ENCODE measurements at places on chromosomes 13 and 19.

DNA sequence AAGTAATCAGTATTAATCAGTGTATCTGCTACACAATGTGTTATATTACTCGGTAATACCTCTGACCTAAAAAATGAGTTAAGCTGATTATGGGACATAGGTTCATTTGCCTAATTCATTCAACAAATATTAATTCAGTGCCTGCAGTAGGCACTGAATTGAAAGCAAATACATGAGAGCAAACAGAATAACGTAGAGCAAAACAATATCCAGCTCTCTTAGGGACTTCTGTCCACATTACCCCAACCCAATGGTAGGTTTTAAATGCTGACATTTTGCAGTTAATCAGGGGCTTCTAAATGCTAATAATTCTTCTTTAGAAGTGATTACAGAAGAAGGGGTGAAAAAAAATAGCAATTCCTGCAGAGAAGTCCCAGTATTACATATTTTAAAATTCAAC lies 4.9 kb downstream of the RCBTB2 start:
- DNase-seq, result no peak

DNA sequence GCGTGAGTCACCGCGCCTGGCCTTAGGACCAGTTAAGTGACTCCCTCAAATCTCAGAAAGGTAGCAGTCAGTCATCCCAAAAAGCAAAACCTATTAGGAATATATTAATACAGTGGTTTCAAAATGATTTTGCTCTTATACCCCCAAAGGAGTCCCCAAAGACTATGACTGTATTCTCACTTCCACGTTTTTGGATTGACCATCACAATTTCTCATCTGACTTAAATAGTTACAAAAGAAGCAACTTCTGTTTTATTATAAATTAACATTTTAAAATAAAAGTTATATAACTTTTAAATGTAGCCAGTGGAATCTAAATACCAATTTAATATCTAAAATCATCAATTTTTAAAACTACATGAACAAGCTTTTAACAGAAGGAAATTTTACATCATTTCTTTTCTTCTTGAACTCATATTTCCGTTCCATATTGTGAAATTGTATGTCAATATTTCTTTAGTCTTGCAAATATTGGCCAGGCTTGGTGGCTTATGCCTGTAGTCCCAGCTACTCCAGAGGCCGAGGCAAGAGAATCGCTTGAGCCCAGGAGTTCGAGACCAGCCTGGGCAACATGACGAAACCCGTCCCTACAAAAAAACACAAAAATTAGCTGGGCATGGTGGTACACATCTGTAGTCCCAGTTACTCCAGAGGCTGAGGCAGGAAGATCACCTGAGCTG lies 1.5 kb upstream of the SPART start:
- DNase-seq, result no peak

DNA sequence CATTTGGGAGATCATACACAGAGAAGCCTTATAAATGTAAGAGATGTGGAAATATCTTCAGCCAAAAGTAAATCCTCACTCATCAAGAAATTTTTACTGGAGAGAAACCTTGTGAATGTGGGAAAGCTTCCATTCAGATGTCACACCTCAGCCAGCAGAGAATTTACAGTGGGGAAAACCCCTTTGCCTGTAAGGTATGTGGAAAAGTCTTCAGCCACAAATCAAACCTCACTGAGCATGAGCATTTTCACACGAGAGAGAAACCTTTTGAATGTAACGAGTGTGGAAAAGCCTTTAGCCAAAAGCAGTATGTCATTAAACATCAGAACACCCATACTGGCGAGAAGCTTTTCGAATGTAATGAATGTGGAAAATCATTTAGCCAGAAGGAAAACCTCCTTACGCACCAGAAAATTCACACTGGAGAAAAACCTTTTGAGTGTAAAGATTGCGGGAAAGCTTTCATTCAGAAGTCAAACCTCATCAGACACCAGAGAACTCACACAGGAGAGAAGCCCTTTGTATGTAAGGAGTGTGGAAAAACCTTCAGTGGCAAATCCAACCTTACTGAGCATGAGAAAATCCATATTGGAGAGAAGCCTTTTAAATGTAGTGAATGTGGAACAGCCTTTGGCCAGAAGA lies 21.5 kb downstream of the ZNF146 start:
- no peak for DNase-seq

GRCh38 chr19:51448411-51449016 lies 9.7 kb downstream of the SIGLEC8 start:
- peak; percentile 56 for DNase-seq

DNA sequence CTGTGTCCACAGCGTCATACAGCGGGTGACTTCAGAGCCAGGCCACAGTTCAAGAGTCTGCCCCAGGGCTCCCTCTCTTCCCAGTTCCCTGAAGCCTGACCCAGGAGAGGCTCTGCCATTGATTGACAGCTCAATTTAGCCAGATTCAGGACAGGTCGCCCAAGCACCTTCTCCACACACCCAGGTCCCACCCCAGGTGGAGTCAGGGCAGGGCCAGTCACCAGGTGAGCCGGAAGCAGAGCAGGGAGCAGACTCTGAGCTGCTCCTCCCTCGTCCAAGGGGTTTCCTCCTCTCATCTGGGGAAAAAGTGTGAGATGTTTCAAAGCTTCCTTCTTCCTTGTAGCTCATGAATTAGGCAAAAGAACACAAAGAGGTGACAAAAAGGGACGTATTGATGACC lies 5.6 kb downstream of the CEACAM7 start:
- no peak for DNase-seq

DNA sequence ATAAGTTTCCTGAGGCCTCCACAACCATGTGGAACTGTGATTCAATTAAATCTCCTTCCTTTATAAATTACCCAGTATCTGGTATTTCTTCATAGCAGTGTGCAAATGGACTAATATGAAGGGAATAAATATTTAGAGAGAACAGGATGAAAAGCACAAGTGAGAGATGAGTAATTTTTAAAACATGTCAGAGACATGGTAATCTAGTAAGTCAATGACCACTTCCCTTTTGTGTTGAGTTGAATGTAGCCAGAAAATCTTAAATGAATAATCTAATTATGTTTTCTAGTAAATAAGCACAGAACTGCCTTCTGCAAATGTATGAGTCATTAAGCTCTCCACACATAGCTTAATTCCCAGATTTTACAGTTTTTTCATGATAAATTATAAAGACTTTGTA lies 524.1 kb upstream of the SLITRK5 start:
- no peak for DNase-seq

GRCh38 chr13:66040506-66040905 lies 1189.6 kb downstream of the PCDH9 start:
- no peak for DNase-seq

DNA sequence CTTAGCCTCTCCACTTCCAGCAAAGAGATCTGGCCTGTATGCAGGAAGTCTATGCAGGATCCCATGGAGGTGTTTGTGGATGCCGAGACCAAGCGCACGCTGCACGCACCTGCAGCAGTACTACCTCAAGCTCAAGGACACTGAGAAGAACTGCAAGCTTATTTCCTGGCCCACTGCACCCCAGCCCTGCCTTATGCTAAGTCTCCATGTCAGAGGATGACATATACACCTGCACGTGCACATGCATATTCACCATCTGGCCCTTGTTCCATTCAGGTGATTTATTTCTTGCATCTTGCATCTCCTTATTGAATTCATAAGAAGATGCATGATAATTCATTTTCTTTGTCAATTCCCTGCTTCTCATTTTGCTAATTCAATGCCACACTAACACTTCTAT lies 472.8 kb upstream of the SGCG start:
- DNase-seq, result no peak

DNA sequence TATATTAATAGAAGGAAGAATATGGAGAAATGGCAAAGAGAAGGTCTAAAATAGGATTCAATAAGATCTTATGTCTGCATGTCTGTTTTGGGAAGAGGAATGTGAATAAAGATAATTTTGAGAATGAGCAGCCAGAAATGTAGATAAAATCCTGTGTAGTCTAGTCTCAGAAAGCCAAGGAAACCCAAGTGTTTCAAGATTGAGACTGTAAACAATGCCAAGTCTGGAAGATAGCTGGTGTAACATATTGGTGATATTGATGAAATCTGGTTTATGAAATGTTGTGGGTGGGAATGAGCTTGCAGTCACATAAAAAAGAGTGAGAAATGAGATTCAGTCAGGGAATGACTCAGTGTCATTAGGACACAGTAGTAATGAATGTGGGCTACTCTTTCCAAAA lies 1180.3 kb upstream of the PCDH20 start:
- DNase-seq, result no peak

GRCh38 chr19:39060171-39060570 lies 24.0 kb upstream of the ACP7 start:
- DNase-seq, result no peak

DNA sequence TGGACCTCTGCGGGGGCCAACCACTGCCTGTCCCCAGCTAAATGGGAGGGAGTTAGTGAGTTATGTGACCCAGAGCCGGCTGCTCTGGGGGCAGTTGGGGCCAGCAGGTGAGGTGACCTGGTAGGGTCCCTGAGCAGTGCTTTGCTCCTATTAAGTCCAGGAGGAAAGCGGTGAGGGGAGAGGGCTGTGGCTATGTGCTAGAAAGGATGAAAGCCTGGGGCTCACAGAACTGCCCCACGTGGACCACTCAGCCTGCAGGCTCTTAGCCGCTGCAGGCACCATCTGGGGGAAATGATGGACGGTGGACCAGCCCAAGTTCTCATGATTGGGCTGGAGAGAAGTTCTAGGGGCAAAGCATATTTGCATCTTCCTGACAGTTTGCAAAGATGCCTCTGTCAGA lies 67.6 kb upstream of the ZNF536 start:
- no peak for DNase-seq

DNA sequence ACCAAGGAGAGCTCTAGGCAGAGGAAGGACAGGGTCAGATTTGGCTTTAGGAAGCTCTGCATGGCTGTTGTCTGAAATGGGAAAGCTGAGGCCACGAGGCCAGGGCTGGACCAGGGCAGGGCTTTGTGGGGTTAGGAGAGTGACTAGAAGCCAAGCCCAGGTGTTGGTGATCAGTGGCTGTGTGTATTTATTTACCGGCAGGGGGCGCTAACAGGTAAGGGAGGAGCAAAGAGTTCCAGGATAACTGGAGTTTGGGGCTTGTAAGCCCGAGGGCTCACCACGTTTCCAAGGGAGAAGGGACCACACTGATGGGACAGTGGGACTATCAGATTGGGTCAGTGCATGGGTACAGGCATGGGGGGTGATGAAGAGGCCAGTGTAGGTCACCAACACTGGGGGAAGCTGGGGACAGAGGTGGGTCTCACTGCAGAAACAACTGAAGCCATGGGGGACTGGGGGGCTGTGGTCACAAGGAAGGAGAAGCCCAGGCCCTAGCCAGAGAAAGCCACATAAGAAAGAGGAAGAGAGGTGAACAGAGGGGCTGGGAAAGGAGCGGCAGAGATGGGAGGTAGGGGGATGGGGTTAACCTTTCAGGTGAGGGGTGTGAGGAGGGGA lies 3.9 kb downstream of the TMEM147 start:
- DNase-seq, result peak; percentile 53

DNA sequence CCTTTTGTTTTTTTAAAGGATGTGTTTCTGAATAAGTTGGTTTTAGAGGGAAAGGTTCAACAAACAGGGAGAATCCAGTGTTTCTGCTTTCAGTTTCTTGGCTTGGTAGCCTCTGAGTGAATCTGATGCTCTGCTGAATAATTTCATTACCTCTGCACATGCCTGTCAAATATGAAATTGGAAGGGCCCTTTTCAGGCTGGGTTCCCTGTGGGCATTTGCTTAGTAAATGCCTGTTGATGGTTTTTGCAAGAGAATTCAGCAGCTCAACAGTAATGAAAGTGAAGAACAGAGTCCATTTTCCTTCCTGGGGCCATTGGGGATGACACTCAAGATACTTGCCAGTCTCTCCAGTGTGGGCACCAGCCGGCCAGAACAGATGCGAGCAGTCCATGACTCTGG lies 74.3 kb downstream of the GPR12 start:
- DNase-seq, result no peak

DNA sequence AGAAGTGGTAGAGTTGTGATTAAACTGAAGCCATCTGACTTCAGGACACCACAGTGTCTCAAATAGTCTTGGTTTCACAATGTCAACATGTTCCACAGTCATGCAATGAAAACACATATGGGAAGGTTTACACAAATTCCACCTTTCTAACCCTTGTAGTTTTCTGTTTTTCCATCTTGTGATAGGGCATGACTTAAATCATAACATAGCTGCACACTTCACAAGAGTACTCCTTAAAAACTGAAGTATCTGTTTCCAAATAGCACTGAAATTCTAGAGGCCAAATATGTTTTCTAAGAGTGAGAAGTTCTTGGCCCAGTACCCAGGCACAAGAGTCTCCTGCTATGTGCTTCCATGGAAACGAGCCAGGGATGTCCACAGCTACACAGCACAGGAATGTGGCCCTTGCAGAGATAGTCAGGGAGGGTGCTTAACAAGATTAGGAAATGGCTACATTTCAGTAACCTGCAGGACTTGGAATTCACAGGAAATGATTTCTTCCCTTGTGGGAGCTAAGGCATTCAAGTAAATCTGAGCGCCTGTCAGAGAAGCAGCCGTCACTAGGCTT lies 269.1 kb downstream of the NDFIP2 start:
- no peak for DNase-seq

DNA sequence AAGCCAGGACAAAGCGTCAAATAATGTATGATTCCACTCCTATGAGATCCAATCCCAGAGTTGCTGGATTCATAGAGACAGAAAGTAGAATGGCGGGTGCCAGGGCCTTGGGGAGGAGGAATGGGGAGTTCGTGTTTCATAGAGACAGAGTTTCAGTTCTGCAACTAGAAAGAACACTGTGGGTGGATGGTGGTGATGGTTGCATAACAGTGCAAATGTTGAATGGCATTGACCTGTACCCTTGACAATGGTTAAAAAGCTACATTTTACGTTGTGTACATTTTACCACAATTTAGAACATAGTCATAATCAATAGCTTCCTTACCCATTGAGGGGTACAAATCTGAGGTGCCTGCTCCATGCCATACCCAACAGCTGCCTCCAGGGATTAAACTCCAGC lies 33.4 kb downstream of the MBD3L2B start:
- DNase-seq, result no peak

GRCh38 chr13:24011266-24011665 lies 114.0 kb upstream of the C1QTNF9B start:
- DNase-seq, result no peak

- DNase-seq, result no peak
Measured at GRCh38 chr13:33355201-33355895, 69.8 kb upstream of the STARD13 start.

DNA sequence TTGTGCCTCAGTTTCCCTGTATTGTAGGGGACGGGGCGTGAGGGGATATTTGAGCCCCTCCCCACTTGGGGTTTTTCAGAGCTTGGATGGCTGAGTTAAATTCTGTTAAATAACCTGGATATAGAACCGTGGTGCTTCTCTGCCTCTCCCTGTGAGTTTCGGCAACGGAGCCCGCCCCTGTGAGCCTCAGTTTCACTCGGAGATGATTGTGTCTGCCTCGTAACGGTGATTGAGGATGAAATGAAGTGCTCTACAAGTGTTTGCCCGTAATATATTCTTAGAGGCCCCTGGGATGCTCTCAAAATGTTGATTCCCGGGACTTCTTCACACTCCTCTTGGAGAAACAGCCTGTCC lies 509 bp downstream of the KXD1 start:
- DNase-seq, result no peak

All from stimulated activated CD4-positive, alpha-beta T cell treated with anti-CD3 and anti-CD28 coated beads, Interleukin-2, amount 100 ng/mL, for 4 hours (primary cell).